ENCODE measurements at places on chromosomes 11 and 22.

DNA sequence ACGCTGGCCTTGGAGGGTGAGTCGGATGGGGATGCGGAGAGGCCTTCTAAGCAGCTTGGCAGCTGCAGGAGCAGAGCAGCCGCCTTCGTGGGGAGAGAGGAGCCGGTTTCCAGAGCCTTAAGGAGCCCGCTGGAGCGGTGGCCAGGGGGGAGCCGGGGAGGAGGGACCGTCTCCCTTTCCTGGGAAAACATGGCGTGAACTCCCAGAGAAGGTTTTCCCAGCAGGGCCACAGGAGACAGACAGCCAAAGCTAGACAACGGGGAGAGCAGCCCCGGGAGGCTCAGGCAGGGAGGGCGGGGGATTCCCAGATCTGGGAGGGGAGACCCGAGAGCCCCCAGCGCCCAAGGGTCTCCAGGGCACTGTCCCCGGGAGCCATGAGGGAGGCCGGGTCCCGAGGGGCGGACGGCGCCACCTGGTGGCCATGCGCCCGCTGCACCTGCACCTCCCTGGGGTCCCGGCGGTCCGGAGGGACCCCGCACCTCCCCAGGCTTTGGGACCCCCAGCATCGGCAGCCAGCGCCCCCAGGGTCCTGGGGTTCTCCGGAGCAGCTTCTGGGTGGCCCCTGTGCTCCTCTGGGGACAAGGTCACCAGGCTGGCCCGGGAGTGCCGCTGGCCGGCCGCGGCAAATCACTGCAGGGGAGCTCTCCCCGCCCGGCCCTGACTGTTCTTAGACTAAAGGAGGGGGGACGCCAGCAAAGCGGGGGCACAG lies 2.4 kb upstream of the SYT8 start:
- peak; percentile 64 for DNase-seq

- no peak for DNase-seq
Observed at GRCh38 chr11:82462608-82463242, 270.9 kb downstream of the FAM181B start.

GRCh38 chr11:9717040-9717357 lies 53.1 kb downstream of the SWAP70 start:
- peak; percentile 48 for DNase-seq

DNA sequence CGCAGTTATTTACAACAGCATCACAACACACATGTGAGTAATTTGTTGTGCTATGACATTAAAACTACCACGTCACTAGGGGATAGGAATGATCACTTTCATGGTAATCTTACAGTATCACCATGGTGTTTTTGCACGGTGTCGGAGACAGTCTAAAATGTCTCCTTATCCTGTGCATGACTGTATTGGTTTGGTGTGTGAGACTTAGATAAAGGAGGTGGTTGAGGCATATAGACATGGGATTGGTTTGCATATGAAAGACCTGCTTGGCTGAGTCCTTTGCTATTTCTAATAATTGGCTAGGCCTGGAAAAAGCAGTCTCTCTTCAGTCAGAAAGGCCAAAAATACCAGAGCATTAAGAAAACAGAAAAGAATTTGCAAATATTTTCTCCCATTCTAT lies 30.2 kb downstream of the MSANTD4 start:
- DNase-seq = no peak

DNA sequence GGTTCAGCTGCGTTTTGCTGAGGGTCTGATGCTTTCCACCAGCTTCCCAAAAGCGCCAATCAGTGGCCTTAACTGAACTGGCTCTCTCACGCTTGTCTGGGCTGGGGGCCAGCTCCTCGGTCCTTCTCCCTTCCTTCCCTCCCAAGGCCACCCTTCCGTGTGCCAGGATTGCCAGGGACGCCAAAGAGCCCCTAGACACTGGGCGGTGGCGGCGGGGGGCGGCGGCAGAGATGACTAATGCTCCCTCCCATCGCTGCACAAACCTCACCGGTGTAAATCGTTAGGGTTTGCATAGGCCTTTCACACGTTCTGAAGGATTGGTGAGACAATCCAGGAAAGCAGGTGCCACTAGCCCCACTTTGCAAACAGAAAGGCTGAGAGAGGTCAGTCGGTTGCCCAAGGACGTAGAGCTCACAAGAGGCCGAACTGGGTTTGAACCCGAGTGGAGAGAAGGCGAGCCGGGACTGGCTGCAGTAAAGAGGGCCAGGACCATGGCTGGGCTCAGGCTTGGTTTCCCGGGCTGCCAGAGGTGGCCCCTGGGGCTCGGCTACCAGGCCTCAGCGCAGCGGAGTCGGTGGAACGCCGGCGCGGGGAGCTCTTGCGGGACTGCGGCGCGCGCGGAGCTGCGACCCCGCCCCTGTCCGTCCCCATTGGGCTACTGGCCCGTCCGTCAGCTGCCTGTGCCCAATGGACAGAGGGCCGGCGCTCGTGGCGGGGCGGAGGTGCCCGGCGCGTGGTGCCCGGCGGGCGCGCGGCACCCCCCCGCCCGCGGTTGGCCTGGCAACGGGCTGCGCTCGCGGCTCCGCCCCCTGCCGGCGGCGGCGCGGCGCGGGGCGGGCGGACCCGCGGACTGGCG lies 589 bp upstream of the GNAZ start:
- DNase-seq = peak; percentile 87

DNA sequence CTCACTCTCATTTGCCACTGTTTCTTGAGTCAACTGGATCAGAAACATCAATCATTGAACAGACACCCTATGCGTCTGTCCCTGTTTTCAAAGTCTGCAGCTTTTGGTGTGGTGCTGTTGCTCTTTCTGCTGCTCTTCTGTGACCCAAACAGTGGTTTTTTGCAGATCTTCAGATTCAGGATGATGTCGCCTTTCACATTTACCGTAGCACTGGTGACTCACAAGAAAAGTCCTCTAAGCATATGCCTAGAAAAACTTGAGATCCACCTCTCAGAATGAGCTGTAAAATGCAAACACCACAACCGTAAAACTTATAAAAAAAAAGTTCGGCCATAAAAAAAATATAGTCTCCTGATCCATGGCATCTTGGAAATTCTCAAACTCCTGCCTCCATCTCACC lies 400.4 kb downstream of the NTM start:
- DNase-seq = no peak

DNA sequence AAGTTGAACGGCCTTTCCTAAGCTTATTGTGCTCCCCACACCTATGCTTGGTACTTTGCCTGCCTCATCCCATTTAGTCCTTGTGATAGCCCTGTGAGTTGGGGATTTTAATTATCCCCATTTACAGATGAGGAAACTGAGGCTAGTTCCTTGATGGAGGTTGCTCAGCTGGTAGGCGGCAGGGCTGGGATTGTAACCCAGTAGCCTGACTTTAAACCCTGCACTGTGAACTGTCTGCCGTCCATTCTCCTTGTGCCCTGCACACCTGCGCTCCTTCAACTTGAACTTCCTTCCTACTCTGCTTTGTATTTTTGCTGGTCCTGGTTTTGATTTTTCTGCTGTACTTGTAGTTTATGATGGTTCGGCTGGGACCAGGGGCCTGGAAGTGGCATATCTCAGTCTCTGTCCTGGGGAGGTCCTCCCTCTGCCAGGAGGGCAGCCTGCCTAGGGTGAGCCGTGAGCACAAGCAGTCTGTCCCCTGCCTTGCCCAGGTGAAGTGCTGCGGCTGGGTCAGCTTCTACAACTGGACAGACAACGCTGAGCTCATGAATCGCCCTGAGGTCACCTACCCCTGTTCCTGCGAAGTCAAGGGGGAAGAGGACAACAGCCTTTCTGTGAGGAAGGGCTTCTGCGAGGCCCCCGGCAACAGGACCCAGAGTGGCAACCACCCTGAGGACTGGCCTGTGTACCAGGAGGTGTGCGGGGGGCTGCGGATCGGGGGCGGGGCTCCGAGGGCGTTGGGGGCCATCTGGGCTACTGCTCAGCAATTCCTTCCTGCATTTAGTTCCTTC lies 52.4 kb downstream of the CD82 start:
- no peak for DNase-seq

DNA sequence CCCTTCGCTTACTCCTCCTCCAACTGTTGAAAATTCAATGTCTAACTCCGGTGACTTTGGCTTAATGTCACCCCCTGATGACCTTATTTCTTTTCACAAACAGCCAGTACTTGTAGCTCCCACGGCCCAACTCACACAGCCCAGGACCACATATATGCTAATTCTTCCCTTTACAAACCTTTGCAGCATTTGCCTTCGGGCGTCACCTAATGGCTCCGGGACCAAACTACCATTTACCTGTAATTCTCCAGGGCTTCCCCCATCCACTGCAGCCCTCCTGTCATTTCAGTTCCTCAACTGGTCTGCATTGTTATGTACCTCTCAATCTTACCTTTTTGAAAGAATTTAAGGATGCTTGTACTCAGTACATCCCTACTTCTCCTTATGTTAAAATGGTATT lies 29.8 kb upstream of the OR56B4 start:
- no peak for DNase-seq

- DNase-seq = no peak
Observed at GRCh38 chr22:47352920-47353700, 590.7 kb downstream of the TBC1D22A start.

- DNase-seq = peak; percentile 49
Observed at GRCh38 chr22:46262449-46263215, 511 bp downstream of the PKDREJ start.

DNA sequence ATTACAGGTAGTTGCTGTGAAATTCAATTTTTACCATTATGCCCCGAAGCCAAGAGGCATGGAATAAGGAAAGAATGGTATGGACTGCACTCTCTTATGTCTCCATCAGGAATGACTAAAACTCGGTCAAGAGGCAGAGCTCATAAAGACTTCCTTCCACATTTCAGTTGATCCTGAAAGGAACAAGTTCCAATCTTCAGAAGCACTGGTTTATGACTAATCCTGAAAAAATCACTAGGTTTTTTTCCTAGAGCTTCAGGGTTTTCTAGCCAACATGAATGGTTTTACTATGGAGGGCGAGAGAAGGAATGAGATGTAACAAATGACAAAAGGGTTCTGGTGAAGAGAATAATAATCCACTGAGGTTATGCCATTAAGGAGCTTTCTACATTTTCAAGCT lies 832.2 kb downstream of the NTM start:
- no peak for DNase-seq

GRCh38 chr11:19194620-19195308 lies 7.0 kb downstream of the CSRP3 start:
- no peak for DNase-seq

DNA sequence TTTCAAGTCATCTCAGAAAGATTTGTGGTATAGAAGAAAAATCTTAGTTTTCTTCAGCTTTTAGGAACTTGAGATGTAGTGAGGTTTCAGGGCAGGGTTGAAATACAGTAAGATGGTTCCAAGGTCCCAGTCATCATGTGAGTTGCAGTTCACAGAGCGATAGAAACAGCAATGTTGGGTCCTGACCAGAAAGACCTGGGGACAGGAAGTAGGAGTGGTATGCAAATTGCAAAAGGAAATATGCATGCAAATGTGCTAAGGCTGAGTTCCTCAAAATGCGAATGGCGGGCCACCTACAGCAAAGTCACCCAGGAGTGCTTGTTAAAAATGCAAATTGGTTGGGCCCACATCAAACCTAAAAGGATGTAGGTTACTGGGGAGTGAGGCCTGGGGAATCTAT lies 1032.7 kb upstream of the TENM4 start:
- no peak for DNase-seq

Measured in activated naive CD4-positive, alpha-beta T cell treated with anti-CD3 and anti-CD28 coated beads for 36 hours (primary cell).